ENCODE measurements at places on chromosomes 3 and 15. TPM values are rescaled to one million over a fixed set of nuclear protein-coding genes. Genes with fewer than 3 reads are reported as not detected.

The NTRK3 gene
- 3.1 TPM for polyA plus RNA-seq

The LRRC34 gene
- polyA plus RNA-seq: 2.1 TPM

The KNG1 gene
- polyA plus RNA-seq: 5.1 TPM

The SNTN gene
- polyA plus RNA-seq: not detected

The AGBL1 gene
- polyA plus RNA-seq: 0.04 TPM

The HEMK1 gene
- 29.9 TPM for polyA plus RNA-seq

The KBTBD12 gene
- polyA plus RNA-seq: 0.52 TPM

The ADAMTSL3 gene
- 8.0 TPM for polyA plus RNA-seq

The HYAL1 gene
- polyA plus RNA-seq: 2.1 TPM

The ITPKA gene
- polyA plus RNA-seq: 40.7 TPM

The CMC1 gene
- polyA plus RNA-seq: 31.7 TPM

The CELSR3 gene
- 3.9 TPM for polyA plus RNA-seq

The CPLX3 gene
- polyA plus RNA-seq: not detected

The RLBP1 gene
- polyA plus RNA-seq: 2.8 TPM

The EXD1 gene
- polyA plus RNA-seq: 0.01 TPM

The IL17RB gene
- polyA plus RNA-seq: 13.3 TPM

The EFCC1 gene
- 4.1 TPM for polyA plus RNA-seq

The GATM gene
- polyA plus RNA-seq: 149 TPM

The RTP3 gene
- polyA plus RNA-seq: not detected

The ZNF774 gene
- 6.0 TPM for polyA plus RNA-seq

The CRABP1 gene
- polyA plus RNA-seq: 16.9 TPM

The ERICH6 gene
- 0.09 TPM for polyA plus RNA-seq

The DZIP1L gene
- polyA plus RNA-seq: 4.4 TPM

The RHOV gene
- polyA plus RNA-seq: 0.54 TPM

The CFAP20DC gene
- 0.82 TPM for polyA plus RNA-seq

The DISP2 gene
- 4.6 TPM for polyA plus RNA-seq

The DUOXA2 gene
- not detected for polyA plus RNA-seq

The CASR gene
- 1.9 TPM for polyA plus RNA-seq

The MYEF2 gene
- 28.8 TPM for polyA plus RNA-seq

The SMAD6 gene
- polyA plus RNA-seq: 25.4 TPM

The TF gene
- polyA plus RNA-seq: 22.5 TPM

Data from large intestine (tissue), 12 donors.